PC-9 (cell line): ENCODE measurements at places on chromosomes 2 and 18. TPM values are rescaled to one million over a fixed set of nuclear protein-coding genes. Genes with fewer than 3 reads are reported as not detected.

The TCF7L1 gene
- total RNA-seq = 2.3 and 2.8 TPM in 2 replicates

The SMPD4 gene
- total RNA-seq = 77.9 and 84.1 TPM in 2 replicates

The GALNT14 gene
- total RNA-seq = 2.4 and 3.1 TPM in 2 replicates

The CNDP2 gene
- total RNA-seq = 161 and 183 TPM in 2 replicates

The DSC2 gene
- total RNA-seq = 13.9 and 16.5 TPM in 2 replicates

The SERPINB5 gene
- 25.5 and 26.2 TPM in 2 replicates for total RNA-seq

The CNTNAP5 gene
- total RNA-seq = not detected in 2 replicates

The CERKL gene
- 1.5 and 1.6 TPM in 2 replicates for total RNA-seq

The NEU2 gene
- not detected in 2 replicates for total RNA-seq
